Kidney epithelial cell (primary cell): ENCODE measurements at places on chromosomes 12 and 14. TPM values are rescaled to one million over a fixed set of nuclear protein-coding genes. Genes with fewer than 3 reads are reported as not detected.

The TMEM63C gene
- total RNA-seq = 0.62 and 1.1 TPM in 2 replicates

The EID3 gene
- 1.5 and 2.9 TPM in 2 replicates for total RNA-seq

The HCAR1 gene
- 0.62 and 0.79 TPM in 2 replicates for total RNA-seq

The WNT1 gene
- total RNA-seq = not detected in 2 replicates

The FAM222A gene
- 0.58 and 1.1 TPM in 2 replicates for total RNA-seq
